ENCODE measurements at places on chromosomes 2 and 18.

DNA sequence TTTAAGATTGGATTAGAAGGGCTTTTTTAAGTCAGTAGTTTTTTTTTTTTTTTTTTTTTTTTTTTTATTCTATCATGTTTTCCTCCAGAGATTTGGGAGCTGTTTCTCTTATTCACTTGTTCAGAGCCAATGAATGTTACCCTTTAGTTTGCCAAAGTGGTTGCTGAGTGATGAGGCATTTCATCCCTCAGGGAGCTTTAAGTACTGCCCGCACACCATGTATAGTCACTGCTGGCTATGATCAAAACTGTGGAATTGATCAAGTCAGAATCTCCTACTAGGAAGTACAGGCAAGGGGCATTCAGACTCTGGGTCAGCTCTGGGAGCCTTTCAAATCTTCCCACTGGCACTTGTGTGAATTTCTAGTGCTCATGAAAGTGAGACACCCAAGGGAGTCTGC, 201.6 kb downstream of the IKZF2 start:
- no peak for DNase-seq

DNA sequence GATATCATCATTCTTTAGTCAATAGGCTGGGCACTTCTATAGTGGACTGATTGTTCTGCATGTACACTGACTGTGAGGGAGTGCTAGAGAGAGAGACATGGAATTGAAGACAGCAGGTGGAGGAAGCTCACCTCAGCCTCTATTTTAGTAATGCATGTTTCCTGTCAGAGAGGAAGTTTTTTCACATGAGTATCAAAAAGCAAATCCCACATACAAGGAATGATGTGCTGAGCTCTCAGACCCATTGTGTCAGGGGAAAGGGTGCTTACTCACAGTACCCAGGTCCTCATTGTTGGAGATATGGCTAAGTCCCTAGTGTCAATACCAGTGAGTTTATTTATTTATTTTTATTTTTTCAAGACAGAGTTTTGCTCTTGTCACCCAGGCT, 9.9 kb upstream of the CDK15 start:
- no peak for DNase-seq

DNA sequence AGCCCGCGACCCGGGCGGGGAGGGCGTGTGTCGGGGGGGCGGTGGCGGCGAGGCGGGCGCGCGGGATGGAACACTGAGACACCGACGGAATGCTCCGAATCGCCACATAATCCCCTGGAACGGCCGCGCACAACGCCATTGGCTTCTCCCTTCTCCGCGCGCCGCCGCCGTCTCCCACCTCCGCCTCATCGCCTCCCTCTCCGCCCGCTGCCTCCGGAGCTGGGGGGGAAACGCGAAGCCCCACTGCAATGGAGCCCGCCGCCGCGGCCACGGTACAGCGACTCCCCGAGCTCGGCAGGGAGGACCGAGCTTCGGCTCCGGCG, at the start of gene PHLPP1:
Gene PHLPP1 (plus strand): TSS at position 106 of the 323 bp plus-strand sequence. CDS start 143 bp downstream, at position 249.
- no peak for DNase-seq

DNA sequence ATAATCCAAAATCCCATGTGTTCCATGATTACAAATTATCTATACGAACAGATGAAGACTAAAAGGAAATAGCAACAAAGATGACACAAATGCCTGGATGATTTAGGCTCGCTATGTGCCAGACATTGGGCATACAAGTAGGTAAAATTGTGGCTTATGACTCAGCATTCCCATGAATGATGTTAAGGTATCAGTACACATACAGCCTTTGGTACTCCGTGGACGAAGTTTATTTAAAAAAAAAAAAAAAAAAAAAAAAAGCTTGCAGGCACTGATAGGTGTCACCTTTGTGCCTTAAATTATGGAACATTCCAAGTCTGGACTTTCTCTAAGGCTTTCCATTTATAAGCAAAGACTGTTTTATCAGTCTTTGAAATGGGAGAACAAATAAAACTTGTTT, 2.7 kb downstream of the CHAC2 start:
- peak; percentile 48 for DNase-seq

GRCh38 chr18:55206927-55207326, 247.7 kb upstream of the CCDC68 start:
- peak; percentile 11 for DNase-seq

DNA sequence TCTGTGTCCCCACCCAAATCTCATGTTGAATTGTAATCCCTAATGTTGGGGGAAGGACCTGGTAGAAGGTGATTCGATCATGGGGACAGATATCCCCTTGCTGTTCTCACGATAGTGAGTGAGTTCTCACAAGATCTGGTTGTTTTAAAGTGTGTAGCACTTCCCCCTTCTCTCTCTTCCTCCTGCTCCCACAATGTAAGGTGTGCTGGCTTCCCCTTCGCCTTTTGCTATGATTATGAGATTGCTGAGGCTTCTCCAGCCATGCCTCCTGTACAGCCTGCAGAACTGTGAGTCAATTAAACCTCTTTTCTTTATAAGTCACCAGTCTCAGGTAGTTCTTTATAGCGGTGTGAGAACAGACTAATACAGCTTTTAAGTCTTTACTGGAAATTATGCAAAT, 193.3 kb upstream of the RBBP8 start:
- no peak for DNase-seq

- DNase-seq: no peak
These were observed 59.5 kb downstream of the IRS1 start for GRCh38 chr2:226740039-226740648.

- DNase-seq: no peak
These were observed 223.7 kb upstream of the SMAD7 start for GRCh38 chr18:49174478-49174877.

GRCh38 chr2:104078431-104079157, 775.3 kb upstream of the POU3F3 start:
- no peak for DNase-seq

GRCh38 chr2:64591188-64591587, 62.5 kb downstream of the SERTAD2 start:
- DNase-seq: no peak

DNA sequence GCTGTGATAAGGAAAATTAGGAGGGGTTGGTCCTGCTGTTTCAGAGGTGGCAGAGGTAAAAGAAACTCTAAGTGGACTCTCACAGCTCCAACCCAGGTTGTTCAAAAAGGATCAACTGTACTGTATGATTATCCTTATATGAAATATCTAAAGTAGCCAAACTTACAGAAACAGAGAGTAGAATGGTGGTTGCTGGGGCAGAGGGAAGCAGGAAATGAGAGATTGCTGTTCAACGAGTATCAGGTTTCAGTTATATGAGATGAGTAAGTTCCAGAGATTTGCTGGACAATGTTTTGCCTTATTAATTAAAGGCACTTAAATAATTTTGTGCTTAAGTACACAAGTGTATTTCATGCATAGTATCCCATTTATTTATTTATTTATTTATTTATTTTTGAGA, 972.0 kb upstream of the LRRTM1 start:
- no peak for DNase-seq

- no peak for DNase-seq
These were observed 182.2 kb upstream of the ZFP36L2 start for GRCh38 chr2:43408407-43409160.

GRCh38 chr18:25896178-25896780, 194.1 kb downstream of the SS18 start:
- peak; percentile 14 for DNase-seq

- no peak for DNase-seq
These were observed 248.9 kb downstream of the TDRD15 start for GRCh38 chr2:21372654-21373053.

- no peak for DNase-seq
These were observed 54.8 kb upstream of the FRZB start for GRCh38 chr2:182921234-182921633.

- no peak for DNase-seq
These were observed 107.9 kb upstream of the DLX2 start for GRCh38 chr2:172210599-172210998.

DNA sequence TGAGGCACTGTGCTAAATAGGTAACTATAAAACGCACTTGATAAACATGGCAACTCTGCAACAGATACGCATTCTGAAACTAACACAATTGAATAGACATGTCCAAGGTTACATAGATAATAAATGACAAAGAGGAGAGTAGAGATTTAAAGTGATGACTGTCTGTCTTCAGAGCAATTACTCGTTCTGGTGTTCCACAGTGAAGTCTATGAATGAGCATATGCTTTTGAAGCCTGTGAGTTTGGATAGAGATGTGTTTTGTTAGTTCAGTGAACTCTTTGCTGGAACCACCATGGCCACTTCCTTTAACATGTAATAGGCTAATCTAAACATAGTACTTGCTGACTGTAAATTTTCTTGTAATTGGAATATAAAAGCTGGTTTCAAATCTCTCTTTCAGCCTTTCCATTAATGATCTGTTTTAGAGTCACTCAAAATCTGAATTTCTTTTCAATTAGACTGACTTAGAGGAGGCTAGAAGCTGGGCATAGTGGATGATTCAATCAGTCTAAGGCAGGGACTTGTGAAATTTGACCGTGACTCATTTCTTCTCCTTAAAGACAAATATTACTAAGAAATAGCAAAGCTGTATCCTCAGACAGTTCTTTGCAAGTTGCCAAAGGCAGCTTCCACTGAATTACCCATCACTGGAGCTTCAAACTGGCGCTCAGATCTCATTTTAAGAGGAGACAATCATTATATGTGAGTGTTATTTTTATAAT, 1130.1 kb upstream of the CELF4 start:
- DNase-seq: no peak

DNA sequence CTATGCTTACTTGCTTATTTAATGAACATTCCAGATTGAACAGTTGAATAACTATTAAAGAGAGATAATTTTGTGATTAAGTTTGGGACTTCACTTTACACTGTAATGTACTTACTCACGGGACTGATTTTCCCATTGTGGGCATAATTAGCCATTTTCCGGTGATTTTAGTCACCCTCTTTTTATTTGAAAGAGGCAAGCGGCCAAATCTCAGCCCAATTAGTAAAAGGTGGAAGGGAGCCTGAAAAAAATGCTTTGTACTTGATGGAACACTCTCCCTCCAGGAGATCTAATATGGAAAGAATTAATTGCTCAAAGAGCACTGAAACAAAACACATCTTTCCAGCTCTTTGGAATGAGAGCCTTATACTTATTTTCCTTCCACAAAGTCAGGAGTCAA, 50.2 kb downstream of the CALCRL start:
- no peak for DNase-seq

DNA sequence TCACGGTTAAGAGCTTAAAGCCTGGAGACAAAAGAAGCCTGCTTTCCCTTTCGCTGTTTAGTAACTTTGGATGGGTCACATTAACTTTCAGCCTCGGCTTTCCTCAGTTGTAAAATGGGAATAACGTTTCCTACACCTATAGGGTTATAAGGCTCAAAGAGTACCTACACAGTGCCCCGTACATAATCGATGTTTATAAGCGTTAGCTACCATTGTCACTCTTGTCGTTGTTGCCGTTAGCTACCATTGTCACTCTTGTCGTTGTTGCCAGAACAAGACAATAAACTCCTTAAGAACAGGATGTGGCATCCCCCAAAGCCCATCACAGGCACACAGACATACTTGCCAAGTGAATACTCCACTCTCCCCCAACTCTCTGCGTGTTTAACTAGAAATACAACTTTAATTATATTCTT, 901 bp upstream of the MFSD6 start:
- no peak for DNase-seq

DNA sequence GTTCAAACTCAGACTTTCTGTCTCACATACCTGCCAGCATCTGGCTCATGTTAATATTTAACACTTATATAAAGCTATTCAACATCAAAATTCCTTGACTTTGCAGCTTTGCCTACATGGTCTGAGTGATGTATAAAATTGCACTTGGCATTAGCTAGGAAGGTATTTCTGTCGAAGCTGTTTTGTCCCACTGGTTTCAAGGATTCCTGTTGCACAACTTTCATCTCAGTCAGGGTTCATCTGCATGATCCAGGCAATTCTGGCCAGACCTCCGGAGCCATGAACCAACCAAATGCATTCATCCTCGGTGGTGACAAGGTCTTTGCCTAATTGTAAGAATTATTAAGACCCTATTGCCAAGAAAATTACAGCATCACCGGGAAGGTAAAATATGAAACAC, 185.4 kb downstream of the ZEB2 start:
- no peak for DNase-seq

- peak; percentile 21 for DNase-seq
These were observed 27.9 kb downstream of the RIF1 start for GRCh38 chr2:151437630-151438029.

- DNase-seq: peak; percentile 38
These were observed 36.4 kb upstream of the SLC1A4 start for GRCh38 chr2:64952511-64953482.

DNA sequence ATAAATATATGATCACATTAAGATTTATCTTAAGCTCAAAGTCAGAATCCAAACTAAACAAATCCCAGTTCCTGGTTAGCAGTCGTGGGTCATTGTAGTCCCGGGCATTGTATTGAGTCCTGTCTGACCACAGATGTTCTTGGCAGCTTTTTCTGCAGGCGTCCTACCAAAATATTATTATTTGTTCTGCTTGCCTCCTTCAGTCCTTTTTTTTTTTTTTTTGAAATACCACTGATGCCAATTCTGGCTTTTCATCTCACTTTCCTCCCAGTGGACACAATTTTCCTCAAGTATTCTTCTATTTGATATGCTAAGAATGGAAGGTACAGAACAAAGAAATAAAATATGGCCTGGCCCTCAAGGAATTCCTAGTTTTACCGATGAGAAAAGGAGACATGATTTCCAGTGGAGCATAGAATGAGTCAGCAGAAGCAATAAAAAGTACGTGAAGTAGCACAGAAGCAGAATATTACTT, 151.6 kb downstream of the CSRNP3 start:
- peak; percentile 67 for DNase-seq

DNA sequence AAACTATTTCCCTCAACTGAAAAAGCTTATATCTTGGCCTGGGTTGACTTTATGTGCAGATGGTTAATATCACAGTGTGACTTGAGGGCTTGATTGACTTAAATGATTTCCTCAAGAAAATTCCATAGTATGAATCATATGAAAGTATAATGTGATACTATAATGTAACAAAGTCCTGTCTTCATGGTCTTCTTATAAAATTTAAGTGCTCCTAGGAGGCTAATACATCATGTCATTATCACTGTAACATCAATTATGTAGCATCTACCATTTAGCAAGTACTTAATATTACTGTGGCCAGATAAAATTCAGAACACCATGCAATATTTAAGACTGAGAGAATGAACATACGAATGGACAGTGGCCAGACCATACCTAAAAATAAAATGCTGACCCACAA, 276.1 kb downstream of the RIT2 start:
- DNase-seq: no peak

GRCh38 chr2:172836347-172836821, 100.7 kb downstream of the RAPGEF4 start:
- DNase-seq: peak; percentile 83

Data from RCC 7860 (cell line).